Smooth muscle cell of trachea (primary cell): ENCODE measurements at places on chromosomes 1 and 21. TPM values are rescaled to one million over a fixed set of nuclear protein-coding genes. Genes with fewer than 3 reads are reported as not detected.

Gene MPL
- not detected in 2 replicates for total RNA-seq

Gene TLR5
- total RNA-seq = 0.17 TPM in 1 of 2 replicates, not detected in the other

Gene HLX
- total RNA-seq = 2.6 and 8.9 TPM in 2 replicates

Gene PKP1
- total RNA-seq = under 0.01 TPM in 2 replicates

Gene HCN3
- total RNA-seq = 0.87 and 0.99 TPM in 2 replicates

Gene FCRL4
- total RNA-seq = not detected in 2 replicates

Gene UBASH3A
- total RNA-seq = not detected in 2 replicates

Gene GPR25
- not detected in 2 replicates for total RNA-seq

Gene LCE1E
- total RNA-seq = not detected in 2 replicates

Gene KLF17
- under 0.01 and 0.17 TPM in 2 replicates for total RNA-seq

Gene PLA2G4A
- 20.3 and 44.4 TPM in 2 replicates for total RNA-seq

Gene UTS2
- not detected in 2 replicates for total RNA-seq

Gene A3GALT2
- 0.44 TPM in 1 of 2 replicates, not detected in the other for total RNA-seq

Gene HMCN1
- total RNA-seq = 7.4 and 10.9 TPM in 2 replicates

Gene VSIG8
- 0.15 and 0.17 TPM in 2 replicates for total RNA-seq

Gene PERM1
- under 0.01 TPM in 1 of 2 replicates, not detected in the other for total RNA-seq

Gene PIGV
- total RNA-seq = 16.9 and 26.0 TPM in 2 replicates

Gene G0S2
- 17.6 and 20.8 TPM in 2 replicates for total RNA-seq

Gene PPP1R15B
- total RNA-seq = 21.7 and 23.3 TPM in 2 replicates

Gene RXFP4
- total RNA-seq = not detected in 2 replicates

Gene THEM5
- total RNA-seq = 0.17 TPM in 1 of 2 replicates, not detected in the other

Gene CD247
- total RNA-seq = not detected in 2 replicates

Gene STMN1
- total RNA-seq = 37.1 and 248 TPM in 2 replicates

Gene GBP1
- total RNA-seq = 25.5 and 38.5 TPM in 2 replicates

Gene SELENBP1
- total RNA-seq = 74.0 and 120 TPM in 2 replicates

Gene MMEL1
- total RNA-seq = under 0.01 and 1.3 TPM in 2 replicates

Gene NES
- 58.2 and 110 TPM in 2 replicates for total RNA-seq

Gene SRSF4
- total RNA-seq = 37.4 and 39.0 TPM in 2 replicates

Gene GJA8
- total RNA-seq = not detected in 2 replicates

Gene OR2T35
- total RNA-seq = not detected in 2 replicates

Gene STYXL2
- total RNA-seq = not detected in 2 replicates

Gene PTPRU
- total RNA-seq = 14.4 and 42.5 TPM in 2 replicates

Gene PGLYRP4
- not detected in 2 replicates for total RNA-seq

Gene AZIN2
- 4.2 and 6.0 TPM in 2 replicates for total RNA-seq

Gene TPTE
- not detected in 2 replicates for total RNA-seq

Gene FCER1G
- total RNA-seq = 0.58 TPM in 1 of 2 replicates, not detected in the other

Gene RNU1-4
- under 0.01 TPM in 2 replicates for total RNA-seq

Gene FAM72A
- 1.7 and 6.5 TPM in 2 replicates for total RNA-seq

Gene DISC1
- total RNA-seq = 3.0 and 3.5 TPM in 2 replicates

Gene GNG4
- not detected in 2 replicates for total RNA-seq

Gene AIRE
- under 0.01 TPM in 1 of 2 replicates, not detected in the other for total RNA-seq

Gene PLPPR4
- total RNA-seq = 1.9 and 3.3 TPM in 2 replicates

Gene ICOSLG
- under 0.01 and 0.17 TPM in 2 replicates for total RNA-seq

Gene TSPEAR
- not detected in 2 replicates for total RNA-seq

Gene FCGR1A
- total RNA-seq = not detected in 2 replicates

Gene FAM177B
- total RNA-seq = not detected in 2 replicates

Gene LRRC71
- not detected in 2 replicates for total RNA-seq

Gene ETV3L
- not detected in 2 replicates for total RNA-seq

Gene CR1
- under 0.01 TPM in 1 of 2 replicates, not detected in the other for total RNA-seq

Gene CNR2
- total RNA-seq = not detected in 2 replicates

Gene HEYL
- total RNA-seq = not detected in 2 replicates

Gene NKAIN1
- total RNA-seq = 0.33 TPM in 1 of 2 replicates, not detected in the other

Gene VWA5B1
- total RNA-seq = not detected in 2 replicates

Gene WNT3A
- total RNA-seq = not detected in 2 replicates

Gene C1orf53
- 2.2 and 3.5 TPM in 2 replicates for total RNA-seq
